ENCODE measurements at places on chromosomes 3 and 15.

DNA sequence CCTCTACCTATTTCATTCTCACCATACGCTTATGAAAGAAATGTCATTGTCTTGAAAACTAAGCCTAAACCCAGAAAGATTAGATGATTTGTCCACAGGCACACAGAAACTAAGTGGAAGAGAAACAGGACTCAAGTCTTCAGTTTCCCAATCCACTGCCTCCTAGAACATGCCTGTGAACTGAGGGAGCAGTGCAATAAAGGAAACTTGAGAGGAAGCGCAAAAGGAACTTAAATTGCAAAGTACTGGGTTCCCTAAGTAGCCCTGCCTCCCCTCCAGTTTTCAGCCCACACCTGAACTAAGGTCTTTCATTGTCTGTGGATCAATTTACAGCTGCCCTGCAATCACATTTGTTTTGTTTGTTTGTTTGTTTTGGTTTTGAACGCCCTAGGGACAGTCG is 56.7 kb upstream of the TSEN2 start:
- no peak for DNase-seq

DNA sequence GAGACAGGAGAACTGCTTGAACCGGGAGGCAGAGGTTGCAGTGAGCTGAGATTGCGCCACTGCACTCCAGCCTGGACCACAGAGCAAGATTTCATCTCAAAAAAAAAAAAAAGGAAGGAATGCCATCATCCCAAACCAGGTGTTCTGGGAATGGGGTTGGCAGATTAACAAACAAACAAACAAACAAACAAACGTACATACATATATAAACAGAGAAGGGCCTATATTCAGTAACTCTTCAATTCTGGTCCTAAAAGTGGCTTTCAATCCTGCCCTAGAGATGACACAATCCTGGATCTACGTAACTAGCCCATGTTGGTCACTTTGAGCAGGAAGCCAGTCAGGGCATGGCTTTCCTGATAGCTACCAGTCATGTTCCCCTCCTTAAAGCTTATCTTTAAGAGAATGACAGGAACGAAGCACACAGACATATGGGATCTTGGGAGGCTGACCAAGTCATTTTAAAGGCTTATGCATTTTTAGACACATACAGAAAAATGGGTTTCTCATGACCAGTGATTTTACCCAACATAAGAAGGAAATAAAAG is 29.9 kb upstream of the RAB11A start:
- no peak for DNase-seq

DNA sequence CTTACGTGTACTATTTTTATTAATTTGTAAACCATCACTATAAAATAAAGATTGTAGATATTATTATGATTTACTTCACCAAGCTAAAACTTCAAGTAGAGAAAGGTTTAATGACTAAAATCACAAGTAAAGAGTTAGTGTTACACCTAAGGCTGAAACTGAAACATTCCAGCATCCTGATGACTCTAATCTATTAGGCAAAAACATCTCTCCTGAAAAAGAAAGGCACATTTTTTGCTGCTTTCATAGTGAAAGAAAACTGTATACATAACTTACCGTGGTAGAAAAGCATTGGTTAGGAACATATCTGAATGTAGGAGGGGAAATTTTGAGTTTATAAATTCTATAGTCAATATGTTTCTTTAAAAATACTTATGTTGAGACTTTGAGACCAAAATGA is 35.4 kb downstream of the CCDC191 start:
- DNase-seq = no peak

- DNase-seq = no peak
Observed at GRCh38 chr3:182183716-182184430, 472.1 kb downstream of the SOX2 start.

DNA sequence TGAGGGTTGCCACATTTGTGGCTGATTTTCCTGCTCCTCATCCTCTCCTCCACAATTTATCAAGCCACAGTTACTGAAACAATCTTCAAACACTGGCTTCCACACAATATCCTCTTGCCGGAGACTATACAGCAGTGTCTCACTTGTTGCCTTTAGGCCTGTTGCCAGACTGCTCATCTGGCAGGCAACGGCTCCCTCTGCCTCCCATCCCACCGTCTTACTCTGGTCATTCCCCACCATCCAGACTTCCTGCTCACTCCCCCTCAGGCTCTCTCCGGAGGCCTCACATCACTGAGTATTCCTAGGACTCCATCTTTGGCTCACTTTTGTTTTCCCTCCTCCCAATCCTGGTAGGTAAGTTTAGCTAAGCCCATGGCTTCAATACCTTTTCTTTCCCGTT is 301.9 kb downstream of the IL20RB start:
- no peak for DNase-seq

DNA sequence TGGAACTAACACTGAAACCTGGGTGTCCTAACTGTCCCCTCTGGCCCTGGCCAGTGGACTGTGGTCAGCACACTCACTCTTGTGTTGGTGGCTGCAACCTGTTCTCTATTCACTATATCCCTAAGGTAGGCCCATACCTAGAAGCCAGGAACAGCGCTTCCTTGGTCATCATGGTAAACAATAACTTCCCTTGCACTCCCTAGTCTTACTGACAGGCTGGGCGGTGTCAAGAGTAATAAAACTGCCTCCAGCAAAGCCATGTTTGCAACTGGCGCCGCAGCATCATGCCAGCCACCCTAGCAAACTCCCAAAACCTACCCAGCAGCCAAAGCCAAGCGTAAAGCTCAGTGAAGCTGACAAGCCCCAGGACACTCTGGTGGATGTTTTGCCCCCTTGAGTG is 63.1 kb upstream of the TSEN2 start:
- DNase-seq = no peak

DNA sequence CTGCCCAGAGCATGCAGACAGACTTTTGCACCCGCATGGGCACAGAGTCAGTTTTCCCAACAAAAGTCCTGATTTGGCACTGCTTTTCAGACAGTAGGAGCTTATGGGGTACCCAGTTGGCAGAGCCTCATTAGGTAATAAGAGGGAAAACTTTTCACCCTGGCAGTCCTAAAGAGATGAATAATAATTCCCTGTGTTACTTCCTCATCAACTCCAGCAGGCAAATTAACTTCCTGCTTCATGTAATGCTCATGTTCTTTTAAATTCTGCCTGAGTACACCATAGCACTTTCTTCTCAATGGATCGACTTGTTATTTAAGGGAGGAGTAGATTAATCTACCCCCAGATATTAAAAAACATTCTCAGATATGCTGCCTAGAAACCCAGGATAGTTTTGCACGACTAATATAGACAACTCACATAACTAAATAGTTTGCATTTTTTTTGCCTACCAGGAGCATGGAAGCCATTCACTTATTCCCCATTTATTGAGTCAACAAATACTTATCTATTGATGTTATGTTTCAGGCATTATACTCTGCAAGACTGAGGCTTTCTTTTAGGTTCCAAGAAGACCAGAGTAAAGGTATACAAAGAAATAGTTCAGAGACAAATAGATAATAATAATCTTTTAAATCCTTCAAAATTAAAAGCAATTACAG is 214.5 kb downstream of the KCNMB2 start:
- no peak for DNase-seq

DNA sequence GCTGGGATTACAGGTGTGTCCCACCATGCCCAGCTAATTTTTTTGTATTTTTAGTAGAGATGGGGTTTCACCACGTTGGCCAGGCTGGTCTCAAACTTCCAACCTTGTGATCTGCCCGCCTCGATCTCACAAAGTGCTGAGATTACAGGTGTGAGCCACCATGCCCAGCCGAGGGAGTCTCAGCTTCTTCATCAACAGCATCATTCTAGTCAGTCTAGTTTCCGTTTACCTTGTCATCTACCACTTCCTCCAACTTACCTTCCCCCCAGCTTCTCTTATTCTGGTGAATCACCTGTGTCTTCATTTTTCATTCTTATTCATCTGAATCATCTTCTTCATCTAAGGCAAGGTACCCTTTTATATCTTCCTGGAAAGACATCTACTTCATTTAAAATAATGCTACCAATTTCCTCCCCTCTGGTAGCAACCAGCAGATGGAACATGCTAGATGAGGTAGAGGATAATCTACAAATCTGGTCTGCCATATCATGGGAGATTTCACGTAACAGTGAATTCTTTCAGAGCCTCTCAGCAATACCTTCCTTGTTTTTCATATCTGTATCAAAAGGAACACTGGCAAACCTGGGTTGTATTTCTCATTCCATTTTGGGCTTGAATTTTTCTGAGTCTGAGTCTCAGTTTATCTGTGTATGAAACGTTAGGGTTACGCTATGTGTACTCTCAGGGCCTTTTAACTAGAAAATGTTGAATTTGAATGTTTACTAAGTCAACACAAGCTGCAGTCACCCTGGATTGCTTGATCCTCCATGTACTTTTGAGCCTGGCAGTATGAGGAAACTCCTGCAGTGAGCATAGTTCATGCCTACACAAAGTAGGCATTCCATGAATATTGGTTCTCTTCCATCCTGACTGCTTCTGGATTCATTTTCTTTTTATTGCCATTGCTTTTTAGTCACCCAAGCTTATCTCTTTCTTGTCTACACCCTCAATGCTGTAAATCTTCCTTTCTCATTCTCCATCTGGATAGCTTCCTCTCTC is 16.8 kb downstream of the LPP start:
- no peak for DNase-seq

- no peak for DNase-seq
Observed at GRCh38 chr15:57797110-57797509, 90.6 kb downstream of the POLR2M start.

DNA sequence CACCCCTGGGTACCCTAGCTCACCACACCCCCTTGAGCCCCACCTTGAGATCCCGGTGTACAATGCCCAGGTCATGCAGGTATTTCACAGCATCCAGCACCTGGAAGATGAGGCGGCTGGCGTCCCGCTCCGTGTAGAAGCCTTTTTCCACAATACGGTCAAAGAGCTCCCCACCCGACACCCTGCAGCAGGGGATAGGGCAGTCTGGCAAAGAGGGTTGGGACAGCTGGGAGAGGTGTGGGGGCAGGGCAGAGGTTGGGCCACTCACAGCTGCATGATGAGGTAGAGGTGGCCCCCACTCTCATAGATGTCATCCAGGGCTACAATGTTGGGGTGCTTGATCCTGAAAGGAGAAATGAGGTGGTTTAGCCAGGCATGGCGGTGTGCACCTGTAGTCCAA is 6.9 kb downstream of the CAMK1 start:
- no peak for DNase-seq
